ENCODE measurements at places on chromosomes 5 and 9.
A peak's percentile ranks its signal among the peaks of the same experiment; 100 is the strongest.

- DNase-seq = no peak
Measured at GRCh38 chr9:113674436-113674835, 201.7 kb upstream of the ZNF618 start.

DNA sequence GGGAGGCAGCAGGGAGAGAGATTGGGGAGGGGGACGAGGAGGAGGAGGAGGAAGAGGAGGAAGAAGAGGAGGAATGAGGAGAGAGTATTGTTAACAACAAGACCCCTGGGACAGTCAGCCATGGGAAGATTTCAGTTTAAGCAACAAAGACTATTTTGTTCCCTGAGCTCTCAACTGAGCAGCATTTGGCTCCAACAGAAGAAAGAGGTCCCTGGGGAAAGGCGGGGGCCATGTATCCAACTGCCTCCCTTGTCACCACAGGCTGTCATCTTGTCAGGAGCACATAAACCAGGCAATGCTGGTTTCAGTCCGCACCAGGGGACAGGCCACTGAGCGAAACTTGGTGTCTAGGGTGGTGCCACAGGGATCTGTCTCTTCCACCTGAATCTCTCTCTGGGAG lies 316.1 kb downstream of the TLE1 start:
- no peak for DNase-seq

DNA sequence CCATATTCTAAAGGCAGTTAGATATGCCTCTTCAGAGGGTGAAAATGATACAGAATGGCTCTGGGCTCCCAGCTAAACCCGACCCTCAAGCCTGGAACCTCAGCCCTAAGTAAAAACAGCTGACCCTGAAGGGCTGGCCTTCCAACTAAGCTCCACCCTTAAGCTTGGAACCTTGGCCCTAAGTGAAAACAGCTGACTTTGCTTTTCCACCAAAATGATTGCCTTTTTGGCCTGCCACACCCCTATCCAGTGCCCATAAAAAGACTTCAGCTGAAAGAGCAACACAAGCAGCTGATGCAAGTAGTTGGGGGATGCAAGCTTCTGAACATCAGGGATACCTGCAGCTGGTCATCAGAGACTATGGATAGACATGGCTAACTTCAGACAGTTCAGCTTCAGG lies 647.4 kb upstream of the SGCD start:
- DNase-seq = no peak

DNA sequence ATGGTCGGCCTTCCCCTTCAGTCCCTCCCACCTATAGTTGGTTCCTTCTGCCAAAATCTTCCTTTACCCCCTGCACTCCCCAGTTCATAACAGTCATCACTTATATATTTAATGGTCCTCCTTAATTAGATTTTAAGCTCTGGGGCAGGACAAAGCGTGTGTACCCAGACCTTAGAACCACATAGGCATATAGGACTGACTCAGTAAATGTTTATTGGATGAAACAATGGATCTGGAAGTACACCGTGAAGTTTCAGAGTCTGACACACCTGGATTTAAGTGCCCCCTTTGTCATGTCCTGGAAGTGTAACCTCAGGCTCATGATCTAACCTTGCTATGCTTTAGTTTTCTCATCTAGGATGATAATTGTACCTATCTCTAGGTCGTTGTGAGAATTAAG lies 32.0 kb downstream of the STARD4 start:
- no peak for DNase-seq

DNA sequence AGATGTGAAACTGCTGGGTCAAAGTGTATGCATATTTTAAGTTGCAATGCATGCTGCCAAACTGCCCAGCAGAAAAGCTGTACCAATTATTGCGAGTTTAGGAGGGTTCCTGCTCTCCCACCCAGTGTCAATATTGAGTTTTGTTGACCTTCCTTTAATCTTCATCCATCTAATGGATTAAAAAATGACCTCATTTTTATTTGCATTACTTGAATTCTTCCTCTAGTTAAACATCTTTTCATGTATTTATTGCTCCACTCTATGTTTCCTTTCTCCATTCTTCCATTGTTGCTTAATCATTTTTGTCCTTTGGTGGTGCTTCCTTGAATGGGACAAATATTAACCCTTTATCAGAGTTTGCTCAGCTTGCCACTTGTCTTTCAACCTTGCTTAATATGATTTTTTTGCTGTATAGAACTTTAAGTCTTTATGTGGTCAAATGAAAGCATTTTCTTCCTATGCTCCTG lies 32.4 kb downstream of the TLE1 start:
- DNase-seq = no peak

- DNase-seq = no peak
Measured at GRCh38 chr5:130520211-130520610, 615.9 kb downstream of the CHSY3 start.

DNA sequence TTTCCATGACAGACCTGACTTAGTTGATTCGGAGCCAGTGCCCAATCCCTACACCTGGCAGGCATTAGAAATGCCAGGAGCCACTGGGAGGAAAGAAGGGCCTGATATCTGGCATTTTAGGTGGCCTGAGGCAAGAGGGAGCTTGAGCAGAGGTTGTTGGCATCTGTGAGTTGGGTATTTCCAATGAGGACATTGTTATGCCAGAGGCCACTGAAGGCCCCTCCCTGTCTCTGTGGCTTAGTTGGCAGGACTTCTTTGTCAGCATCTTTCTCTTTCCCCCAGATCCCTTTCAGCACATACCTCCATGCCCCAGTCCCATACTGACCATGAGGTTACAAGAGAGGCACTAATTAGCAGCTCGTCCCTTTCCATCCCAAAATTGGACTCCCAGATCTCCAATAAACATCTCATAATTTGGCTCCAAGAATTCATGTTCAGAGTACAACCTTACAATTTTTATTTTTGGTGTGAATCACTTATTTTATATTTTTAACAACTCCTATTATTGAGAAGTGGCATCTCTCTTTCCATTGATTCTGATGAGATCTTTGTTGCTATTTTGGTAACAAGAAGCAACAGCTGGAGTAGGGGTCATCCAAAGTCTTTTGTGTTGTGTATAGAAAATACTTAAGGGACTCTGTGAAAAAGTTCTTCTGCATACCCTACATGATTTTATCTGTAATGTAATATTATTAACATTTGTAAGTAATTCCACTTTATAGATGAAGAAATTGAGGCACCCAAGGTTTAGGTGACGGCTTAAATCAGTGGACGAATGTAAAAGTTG lies 68.6 kb upstream of the MAP3K1 start:
- no peak for DNase-seq

DNA sequence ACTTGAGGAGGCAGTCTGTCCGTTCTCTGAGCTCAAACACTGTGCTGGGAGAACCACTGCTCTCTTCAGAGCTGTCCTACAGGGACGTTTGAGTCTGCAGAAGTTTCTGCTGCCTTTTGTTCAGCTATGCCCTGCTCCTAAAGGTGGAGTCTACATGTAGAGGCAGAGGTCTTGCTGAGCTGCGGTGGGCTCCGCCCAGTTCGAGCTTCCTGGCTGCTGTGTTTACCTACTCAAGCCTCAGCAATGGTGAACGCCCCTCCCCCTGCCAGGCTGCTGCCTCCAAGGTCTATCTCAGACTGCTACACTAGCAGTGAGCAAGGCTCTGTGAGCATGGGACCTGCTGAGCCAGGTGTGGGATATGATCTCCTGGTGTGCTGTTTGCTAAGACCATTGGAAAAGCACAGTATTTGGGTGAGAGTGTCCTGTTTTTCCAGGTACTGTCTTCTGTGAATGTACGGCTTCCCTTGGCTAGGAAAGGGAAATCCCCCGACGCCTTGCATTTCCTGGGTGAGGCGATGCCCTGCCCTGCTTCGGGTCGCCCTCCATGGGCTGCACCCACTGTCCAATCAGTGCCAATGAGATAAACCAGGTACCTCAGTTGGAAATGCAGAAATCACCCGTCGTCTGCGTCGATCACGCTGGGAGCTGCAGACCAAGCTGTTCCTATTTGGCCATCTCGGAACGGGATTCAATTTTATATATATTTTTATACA lies 58.5 kb downstream of the CNTRL start:
- peak; percentile 43 for DNase-seq

GRCh38 chr5:76715736-76716455 lies at the start of gene F2R:
TSS of gene F2R (plus strand) at chr5:76716126. CDS start at chr5:76716308, 182 bp downstream.
- DNase-seq = peak; percentile 47

Data from activated T-helper 9 cell treated with anti-CD3 and anti-CD28 coated beads, Interleukin-2, amount 50 U/mL, for 16 hours (primary cell).